Stimulated activated naive B cell treated with anti-CD40 and anti-IgM and Interleukin-4, amounts not matched to agents 10 μg/mL and 1 μg/mL and 100 μg/mL, for 72 hours (primary cell): ENCODE measurements at places on chromosomes 6 and 20.

- DNase-seq, result no peak
Measured at GRCh38 chr6:169920359-169921020, 169.1 kb downstream of the ERMARD start.

DNA sequence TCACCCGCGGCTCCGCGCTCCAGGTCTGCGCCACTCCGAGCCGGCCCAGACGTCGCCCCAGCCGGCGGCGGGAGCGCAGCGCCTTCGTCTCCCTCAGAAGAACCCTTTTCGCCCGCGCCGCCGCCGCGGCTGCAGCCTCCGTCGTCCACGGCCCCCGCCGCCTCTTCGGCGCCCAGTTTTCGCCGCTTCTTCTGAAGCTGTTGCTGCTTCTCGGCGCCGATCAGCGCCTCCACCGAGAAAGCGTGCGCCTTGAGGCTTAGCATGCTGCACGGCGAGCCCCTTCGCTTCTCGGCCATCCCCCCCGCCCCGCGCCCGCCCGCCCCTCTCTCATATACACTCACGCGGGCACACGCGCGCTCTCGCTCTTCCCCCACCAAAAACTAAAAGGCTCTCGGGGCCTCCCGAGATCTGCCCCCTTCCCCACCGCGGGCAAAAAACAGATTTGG is 489 bp downstream of the TBX18 start:
- no peak for DNase-seq

- no peak for DNase-seq
Measured at GRCh38 chr20:6612606-6612923, 154.9 kb upstream of the BMP2 start.

- no peak for DNase-seq
Measured at GRCh38 chr6:127486934-127487333, 27.7 kb upstream of the KIAA0408 start.

DNA sequence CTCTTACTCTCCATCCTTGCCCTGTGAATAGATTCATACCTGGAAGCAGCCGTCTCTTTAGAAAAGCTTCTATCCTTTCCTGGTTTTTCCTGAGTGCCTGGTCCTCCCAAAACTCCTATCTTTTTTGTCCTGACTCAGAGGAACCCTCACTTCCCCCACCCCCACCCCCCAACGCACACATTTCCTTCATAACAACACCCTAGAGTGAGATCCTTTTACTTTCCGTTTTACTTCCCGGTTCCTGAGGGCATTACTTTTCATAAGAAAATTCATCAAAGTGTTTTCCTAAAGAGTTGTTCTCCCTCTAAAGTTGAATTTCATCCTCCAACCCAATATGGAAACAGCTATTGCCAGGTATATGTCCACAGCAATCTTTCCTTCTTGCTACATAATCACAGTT is 327.0 kb downstream of the NRN1 start:
- no peak for DNase-seq

- no peak for DNase-seq
Measured at GRCh38 chr6:90338409-90338808, 41.8 kb upstream of the BACH2 start.

DNA sequence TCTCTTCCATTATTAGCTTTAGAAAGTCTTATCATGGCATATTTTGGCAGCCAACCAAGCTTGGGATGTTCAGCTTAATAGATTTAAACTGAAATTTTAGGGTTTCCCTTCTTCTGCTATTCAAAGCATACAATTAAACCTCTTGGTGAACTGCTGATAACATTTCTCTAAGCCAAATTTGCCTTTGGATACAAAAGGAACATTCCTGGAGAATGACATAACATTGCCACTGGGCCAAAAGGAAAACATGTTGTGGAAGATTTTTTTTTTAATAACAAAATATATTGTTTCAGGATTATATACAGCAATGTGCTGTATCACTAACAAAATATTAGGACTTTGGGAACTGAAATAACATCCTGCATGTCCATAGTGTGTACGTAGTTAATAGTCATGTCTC is 215.1 kb upstream of the TBX18 start:
- no peak for DNase-seq

DNA sequence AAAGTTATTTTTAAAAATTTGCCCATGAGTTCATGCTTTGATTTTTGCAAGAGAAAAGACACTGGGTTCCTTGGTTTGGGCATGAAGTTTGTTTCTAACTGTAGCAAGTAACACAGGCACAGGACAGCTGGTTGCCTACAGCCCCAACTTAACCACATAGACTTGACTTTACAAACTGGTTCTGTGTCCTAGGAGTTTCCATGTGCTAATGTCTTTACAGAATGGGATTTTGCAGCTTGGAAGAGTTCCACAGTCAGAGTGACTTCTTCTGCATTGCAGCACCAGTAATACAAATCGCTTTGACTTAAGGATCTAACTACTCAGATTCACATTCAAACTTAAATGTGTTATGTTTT is 44.3 kb downstream of the OR2B2 start:
- no peak for DNase-seq

DNA sequence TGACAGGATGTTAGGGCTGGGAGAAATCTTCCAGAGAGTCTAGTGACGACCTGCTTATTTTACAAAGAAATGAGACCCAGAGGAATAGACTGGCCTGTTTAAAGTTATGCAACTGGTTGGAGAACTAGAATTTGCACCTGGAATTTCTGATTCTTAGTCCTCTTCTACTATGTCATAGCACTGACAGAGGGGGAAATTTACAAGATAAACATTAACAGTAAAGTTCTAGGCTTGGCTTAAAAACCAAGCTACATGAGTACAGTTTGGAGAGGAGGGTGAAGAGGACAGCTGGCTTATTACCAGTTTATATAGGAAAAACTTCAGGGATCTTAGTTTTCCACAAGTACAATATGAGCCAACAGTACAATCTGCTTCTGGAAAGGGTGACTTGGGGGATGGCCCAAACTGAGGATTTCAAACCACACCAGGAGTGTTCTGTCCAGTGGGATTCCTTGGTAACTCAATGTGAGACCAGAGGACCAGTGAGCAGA is 269.6 kb downstream of the CD109 start:
- no peak for DNase-seq

DNA sequence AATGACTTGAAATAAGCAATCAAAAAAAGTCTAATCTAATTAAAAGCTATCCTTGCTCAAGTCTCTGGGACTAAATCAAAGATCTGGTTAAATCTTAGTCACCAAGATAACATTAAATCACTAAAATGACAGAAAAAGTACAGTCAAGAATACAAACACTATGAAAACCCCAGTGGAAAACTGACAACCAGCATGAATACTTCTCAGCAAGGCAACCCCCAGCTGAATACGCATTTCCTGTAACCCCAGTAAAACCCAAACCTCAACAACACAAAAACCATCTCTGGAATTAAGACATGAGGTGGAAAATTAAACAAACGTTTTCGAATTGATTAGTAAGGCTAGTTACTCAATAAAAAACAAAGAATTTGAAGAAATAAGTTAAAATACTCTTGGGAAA is 23.7 kb upstream of the ZC3H12D start:
- DNase-seq, result no peak

DNA sequence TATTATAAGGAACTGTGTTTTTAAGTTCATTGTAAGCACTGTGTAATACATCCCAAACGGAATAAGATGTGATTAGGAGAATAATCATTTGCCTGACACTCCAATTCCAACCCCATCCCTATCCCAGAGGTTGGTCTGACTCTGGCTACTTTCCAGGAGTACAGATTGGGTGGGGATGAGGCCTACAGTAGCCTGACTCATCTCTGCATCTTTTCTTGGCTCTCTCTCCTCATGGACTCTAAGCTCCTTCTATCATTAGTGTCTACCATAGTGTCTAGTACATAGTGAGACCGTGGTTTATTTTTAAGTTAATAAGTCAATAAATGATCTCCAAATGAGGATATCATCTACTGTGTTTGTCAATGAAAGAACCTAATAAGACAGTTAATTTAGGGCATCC is 92.2 kb upstream of the CNKSR3 start:
- no peak for DNase-seq

GRCh38 chr6:20126789-20127653 is 85.2 kb downstream of the MBOAT1 start:
- peak; percentile 8 for DNase-seq

- no peak for DNase-seq
Measured at GRCh38 chr20:5030348-5031205, 29.3 kb upstream of the SLC23A2 start.

GRCh38 chr6:112413780-112414179 is 66.7 kb downstream of the RFPL4B start:
- DNase-seq, result no peak

GRCh38 chr6:150078788-150079187 is 9.9 kb upstream of the ULBP3 start:
- DNase-seq, result no peak

DNA sequence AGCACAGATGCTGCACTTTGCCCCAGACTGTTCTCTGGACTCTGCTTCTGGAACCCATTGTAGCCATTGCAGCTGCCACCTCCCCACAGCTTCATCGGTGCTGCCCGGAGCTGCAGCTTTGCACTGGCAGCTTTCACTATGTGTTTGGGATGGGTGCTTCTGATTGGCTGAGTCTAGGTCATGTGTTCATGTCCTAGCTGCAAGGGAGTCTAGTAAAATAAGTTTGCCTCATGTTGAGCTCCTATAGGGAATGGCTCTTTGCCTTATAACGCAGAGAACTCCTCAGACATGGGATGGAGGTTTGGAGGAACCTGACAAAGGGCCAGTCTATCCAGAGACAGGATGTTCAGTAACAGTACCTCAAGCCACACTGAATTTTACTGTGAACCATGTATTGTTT is 268.0 kb downstream of the BMP7 start:
- no peak for DNase-seq

DNA sequence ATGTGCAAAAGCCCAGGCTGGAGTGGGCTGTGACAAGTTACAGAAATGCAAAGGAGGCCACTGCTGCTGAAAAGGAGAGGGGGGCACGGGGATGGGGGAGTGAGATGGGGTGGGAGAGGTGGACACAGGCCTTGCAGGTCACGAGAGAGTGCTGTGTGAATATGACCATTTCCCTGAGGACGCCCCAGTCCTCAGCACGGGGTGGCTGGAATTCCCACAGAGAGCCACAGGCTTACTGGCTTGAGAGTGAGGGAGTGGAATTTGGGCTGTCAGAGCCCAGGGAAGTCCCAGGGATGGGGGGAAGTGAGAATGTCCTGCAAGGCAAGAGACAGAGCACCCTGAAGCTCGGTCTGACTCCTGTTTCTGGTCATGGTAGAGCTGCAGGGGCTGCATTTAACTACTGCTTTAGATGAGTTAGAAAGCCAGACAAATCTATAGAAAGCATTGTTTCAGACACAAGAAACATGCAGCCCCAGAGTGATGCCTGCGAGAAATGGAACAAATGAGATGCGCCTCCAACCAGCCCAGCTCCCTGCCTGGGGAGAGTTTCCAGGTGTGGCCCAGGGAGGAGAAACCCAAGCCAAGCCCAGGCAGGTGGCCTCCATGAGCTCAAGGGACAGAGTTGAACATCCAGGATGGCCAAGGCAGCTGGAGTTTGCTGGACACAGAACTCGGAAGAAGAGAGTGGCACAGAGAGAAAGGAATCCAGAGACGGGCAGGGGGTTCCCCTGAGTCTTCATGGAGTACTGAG is 30.5 kb downstream of the NPEPL1 start:
- DNase-seq, result no peak

DNA sequence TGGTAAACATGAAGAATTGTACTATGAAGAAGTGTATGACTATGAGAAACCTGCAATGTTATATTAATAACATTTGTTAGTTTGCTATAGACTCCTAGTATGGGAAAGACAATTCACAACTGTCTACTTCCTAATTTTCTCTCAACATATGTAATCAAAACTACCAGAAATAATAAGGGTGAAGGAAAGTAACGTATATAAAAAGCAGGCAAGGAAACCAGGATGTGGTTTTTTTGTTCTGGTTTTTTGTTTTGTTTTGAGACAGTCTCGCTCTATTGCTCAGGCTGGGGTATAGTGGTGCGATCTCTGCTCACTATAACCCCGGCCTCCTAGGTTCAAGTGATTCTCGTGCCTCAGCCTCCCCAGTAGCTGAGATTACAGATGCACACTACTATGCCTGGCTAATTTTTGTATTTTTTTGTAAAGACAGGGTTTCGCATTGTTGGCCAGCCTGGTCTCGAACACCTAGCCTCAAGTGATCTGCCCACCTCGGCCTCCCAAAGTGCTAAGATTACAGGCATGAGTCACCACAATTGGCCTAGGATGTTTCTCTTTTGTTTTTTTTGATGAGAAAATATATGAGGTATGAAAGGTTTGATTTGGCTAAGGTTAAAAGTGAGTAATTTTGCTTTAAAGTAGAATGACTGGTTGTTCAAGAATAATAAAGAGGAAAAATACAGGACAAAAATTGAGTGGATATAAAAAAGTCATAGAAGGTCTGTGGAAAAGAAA is 83.1 kb downstream of the PTCHD4 start:
- DNase-seq, result no peak

DNA sequence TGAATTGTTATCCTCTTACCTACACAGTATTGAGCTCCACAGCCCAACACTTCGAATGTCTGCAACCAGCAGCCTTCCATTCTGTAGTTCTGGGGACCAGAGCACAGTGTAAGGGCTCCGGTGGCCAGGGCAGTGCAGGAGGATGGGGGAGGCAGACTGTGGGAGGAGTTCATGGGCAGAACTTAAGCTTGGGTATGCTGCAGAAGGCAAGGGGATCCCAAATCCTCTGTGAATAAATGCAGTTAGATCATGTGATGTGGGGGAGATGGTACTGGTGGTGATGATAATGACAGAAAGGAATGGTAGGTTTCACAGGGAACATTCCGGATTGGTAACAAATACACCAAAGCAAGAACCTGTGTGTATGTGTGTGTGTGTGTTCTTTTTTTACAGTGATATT is 26.5 kb upstream of the CNKSR3 start:
- DNase-seq, result no peak

DNA sequence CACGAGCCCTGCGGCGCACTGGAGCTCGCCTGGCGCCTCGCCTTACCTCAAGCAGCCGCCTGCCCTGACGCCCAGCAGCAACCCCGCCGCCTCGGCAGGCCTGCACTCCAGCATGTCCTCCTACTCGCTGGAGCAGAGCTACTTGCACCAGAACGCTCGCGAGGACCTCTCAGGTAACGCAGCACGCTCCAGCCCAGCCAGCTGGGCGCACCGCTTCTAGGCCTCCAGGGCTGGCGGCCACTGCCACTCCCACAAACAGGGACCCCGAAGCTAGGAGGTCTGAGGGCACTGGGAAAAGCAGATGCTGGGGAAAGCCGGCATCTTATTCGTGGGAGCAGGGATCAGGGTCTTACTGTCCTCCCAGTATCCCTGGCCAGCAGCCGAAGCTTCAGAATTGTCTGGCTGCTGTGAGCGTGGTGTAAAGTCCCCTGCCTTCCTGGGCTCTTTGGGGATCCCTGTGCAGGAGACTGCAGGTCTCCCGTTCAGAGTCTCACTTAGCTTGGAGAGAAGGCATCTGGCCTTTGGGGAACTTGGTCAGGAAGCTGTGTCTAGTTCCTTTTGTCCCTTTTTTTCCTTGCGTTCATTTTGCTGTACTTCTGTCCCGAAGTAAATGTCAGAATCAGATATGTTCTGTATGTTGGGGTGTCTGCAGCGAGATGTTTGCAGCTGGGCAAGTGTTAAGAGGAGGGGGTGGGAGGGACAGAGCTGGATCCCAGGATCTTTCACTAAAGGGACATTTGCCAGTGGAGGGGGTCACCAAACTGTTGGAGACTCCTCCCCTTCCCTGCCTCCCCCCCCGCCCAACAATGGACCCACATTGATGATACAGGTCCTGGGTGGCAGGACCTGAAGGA is 1.8 kb downstream of the FOXF2 start:
- DNase-seq, result no peak
